ENCODE measurements at places on chromosomes 5 and 9.

- ATAC-seq: no peak
Observed at GRCh38 chr5:43073597-43074546, 33.8 kb upstream of the ANXA2R start.

GRCh38 chr9:86783884-86784283, 163.4 kb downstream of the GAS1 start:
- no peak for ATAC-seq

- no peak for ATAC-seq
Observed at GRCh38 chr5:89117124-89117644, 234.2 kb upstream of the MEF2C start.

- ATAC-seq: no peak
Observed at GRCh38 chr5:176530393-176530982, 6.7 kb downstream of the RNF44 start.

DNA sequence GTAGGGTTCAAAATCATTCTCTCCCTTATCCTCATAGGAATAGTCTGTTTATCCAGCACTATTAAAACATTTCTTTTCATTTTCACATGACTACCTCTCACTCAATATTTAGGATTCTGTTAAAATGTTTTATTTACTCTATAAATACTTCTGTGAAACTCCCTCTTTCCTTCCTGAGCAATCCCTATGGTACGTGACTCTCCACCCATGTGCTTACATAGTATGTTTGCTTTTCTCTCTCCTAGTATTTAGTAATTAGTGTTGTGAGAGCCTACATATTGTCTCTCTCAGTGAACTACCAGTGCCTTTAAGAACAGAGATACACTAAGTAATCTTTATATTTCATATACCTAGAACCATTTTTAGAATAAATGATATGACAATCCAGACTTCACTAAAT, 46.0 kb downstream of the PTPRD start:
- no peak for ATAC-seq

DNA sequence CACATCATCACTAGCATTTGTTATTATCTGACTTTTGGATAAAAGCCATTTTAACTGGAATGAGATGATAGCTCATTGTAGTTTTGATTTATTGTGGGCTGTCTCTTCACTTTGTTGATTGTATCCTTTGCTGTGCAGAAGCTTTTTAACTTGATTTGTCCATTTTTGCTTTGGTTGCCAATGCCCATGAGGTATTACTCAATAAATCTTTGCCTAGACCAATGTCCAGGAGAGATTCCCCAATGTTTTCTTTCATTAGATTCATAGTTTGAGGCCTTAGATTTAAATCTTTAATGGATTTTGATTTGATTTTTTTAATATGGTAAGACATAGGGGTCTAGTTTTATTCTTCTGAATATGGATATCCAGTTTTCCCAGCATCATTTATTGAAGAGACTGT, 28.8 kb upstream of the SMARCA2 start:
- ATAC-seq: no peak

DNA sequence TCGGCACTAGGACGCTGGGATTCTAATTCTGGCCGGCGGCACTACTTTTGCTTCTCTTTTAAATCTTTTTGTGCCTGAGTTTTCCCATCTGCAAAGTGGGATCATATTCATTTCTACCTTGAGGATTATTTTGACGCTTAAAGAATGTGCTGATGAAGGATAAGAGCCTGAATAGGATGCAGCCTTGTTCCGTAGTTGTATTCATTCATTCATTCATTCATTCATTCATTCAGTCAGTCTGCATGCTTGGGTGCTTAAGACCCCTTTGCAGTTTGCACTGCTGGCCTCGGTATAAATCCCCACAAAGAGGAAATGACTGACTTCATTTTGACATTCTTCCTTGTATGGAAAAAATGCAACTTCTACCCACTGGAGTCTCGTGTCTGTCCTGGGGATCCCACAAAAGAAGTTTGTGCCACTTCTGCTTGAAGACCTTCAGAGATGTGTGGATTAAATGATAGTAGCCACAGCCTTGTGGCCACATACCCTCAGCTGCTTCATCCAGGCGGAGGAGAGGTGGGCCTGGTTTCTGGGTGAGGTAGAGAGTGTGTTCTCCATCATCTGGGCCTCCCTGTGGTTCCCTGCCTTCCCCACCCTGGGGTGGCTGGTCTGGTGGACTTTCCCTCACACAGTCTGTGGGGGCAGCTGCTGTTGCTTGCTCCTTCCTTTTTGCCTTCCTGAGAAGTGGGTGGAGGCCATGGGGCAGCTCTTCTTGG, 62.6 kb downstream of the PPARGC1B start:
- no peak for ATAC-seq

DNA sequence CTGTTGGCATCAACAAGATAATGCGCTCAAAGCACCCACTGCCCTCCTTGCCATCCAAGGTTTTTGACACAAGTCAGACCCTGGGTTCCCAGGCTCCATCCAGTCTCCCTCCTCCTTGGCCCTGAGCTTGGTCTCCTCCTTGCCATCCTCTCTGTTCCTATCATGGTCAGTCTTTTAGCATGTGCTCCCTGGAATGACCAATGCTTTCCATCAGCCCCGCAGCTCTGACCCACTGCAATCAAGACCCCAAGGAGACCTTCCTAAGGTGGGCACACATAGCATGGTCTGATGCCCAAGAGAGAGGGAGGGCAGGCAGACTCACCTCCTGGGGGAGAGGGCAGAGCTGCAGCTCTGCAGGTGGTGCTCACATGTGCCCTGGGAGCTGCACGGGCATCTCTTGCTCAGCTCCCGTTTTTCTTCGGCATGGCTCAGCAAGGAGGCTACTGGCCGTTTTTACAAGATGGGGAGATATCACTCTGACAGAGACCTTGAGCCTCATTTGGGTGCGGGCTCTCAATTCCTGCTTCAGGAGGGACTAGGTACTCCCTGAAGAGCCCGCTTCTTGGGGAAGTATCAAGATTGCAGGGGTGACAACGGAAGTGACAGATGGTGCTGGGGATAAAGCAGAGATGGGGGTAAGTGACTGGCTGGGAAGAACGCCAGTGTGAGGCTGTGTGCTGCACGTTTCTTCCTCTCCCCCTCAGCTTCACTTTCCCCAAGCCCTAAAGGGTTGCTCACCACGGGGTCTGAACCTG, 3.3 kb downstream of the SEPTIN8 start:
- ATAC-seq: no peak

DNA sequence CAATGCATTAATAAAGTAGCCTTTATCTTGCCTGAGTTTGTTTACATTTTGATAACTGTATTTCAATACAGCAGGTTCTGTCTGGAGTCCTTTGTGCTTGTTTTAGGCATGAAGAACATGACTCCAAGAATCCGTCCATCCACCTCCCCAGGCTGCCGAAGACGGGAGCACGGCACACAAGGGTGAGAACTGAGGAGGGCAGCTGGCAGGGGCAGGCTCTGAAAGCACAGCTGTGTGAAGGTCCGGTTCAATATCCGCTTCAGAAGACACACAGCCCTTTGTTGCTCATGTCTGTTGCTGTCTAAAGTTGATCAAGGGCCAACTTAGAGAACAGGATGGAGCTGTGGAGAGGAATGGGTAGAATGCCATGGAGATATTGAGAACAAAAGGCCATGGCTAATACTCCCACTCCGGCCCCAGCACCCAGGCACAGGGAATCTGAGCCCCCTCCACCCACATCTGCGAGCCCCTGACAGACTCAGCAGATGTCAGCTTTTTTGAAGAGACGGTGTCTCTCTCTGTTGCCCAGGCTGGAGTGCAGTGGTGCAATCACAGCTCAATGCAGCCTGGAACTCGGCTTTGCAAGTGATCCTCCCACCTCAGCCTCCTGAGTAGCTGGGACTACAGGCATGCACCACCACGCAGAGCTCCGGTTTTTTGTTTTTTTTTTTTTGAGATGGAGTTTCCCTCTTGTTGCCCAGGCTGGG, 58.5 kb upstream of the GNE start:
- no peak for ATAC-seq

DNA sequence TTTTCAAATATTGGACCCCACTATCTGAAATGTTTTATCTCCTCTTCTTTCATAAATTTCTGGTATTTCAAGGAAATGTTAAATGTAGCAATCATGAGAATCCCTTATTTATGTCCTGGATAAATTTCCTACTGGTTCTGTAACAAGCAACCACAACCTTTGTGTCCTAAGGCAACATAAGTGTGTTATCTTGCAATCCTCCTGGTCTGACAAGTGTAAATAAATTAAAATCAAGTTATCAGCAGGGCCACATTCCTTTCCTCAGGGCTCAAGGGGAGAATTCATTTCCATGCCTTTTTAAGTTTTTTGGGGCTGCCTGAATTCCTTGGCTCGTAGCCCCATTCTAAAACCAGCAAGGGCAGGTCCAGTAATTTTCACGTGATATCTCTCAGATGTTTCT, 83.2 kb downstream of the CDH9 start:
- no peak for ATAC-seq

GRCh38 chr9:37085233-37085632, 35.1 kb upstream of the ZCCHC7 start:
- no peak for ATAC-seq

DNA sequence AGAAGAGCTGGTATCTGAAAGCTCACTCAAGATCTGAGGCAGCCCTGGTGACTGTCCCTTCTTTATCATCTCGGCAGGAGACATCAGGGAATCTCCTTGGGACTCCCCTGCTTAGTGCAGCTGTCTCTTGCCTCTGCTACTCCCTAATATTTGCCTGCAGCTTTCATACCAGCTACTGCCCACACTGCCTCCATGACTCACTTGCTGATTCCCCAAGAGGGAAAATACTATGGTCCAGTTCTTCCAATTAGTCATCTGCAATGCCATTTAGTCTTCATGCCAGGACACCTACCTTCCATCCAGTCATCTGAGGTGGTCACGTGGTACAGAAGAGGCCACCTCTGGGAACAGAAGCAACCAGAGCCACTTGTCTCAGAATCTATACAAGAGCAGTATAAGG, 270.8 kb downstream of the NTRK2 start:
- ATAC-seq: peak; percentile 7

DNA sequence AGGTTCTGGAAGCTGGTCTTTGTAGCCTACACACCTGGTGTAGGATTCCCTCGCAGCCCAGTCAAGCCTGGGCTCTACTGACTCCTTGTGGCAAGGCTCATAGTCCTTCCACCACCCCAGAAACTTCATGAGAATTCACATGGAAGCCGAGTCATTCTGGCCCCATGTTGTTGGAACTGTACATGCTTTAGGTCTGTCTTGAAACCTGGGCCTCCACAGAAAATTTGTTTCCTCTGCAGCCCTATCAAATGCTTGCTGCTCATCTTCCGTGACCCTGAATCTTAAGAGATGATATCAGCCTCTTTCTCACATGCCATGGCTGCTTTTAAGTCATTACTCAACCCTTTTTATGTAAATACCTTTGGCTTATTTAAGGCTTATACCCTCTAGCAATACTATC, 113.4 kb upstream of the GRHPR start:
- no peak for ATAC-seq

- ATAC-seq: peak; percentile 73
Observed at GRCh38 chr5:176441921-176442323, 6.3 kb upstream of the FAF2 start.

GRCh38 chr5:72314571-72315172, 5.4 kb downstream of the MRPS27 start:
- ATAC-seq: peak; percentile 66

DNA sequence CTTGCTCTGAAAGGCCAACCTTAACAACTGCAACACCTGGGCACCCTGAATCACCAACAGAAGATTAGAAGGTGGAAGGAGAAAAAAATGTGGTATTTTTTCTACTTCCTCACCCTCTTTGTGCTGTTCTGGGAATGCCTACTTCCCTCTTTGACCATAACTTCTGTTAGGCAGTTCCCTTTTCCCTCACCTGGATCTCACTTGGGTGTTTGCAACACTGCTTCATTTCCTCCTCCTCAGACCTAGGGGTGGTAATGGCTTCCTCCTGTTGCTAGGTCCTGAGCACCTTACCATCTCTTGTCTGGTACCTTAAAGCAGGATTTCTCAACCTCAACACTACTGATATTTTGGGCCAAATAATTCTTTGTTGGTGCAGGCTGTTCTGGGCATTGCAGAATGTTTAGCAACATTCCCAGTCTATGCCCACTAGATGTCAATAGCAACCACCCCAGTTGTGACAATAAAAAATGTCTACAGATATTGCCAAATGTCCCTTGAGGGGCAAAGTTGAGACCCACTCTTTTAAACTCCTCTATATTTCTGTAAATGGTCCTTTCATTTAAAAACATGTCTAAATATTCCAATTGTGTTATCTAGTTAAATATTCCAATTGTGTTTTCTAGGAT, 300.0 kb upstream of the VLDLR start:
- ATAC-seq: no peak

DNA sequence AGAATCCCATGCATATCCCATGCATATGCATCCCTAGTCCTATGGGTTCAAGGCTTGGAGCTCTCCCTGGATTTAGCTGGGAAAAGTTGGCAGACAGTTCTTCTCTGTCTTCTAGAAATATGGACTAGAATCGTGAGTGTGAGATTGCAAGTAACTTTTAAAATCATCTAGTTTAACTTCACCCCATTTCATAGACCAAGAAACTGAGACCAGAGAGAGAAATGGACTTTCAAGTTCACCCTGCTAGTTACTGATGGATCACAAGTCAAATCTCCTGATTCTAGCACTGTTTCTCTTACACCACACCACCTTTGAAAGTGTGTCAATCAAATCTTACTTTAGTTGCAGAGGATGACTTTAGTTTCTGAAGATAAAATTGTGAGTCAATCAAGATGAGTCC, 13.4 kb downstream of the TGFBI start:
- ATAC-seq: no peak

DNA sequence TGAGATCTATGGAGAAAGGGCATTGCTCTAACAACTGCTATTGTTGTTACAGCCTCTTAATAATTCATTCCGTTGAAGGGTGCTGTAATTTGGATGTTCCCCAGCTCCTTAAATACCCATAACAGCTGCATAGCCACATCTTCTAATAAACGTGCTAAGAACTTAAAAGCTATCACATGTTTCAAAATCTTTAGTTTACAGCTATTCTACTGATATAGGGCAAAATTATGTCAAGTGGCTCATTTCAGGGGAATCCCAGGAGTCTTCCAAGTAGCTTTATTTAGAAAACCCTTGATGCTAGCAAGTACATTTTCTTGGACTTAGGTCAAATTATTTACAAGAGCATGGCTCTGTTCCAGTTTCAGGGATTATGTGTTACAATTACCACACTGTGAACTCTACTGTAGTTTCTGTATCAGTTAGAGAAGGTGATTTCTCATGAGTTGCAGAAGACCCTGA, 990.4 kb upstream of the ACO1 start:
- ATAC-seq: peak; percentile 56

- no peak for ATAC-seq
Observed at GRCh38 chr5:177996660-177997318, 747 bp upstream of the PROP1 start.

- no peak for ATAC-seq
Observed at GRCh38 chr9:31236344-31236743, 1148.1 kb upstream of the ACO1 start.

GRCh38 chr5:15797116-15797515, 297.1 kb downstream of the FBXL7 start:
- ATAC-seq: no peak

DNA sequence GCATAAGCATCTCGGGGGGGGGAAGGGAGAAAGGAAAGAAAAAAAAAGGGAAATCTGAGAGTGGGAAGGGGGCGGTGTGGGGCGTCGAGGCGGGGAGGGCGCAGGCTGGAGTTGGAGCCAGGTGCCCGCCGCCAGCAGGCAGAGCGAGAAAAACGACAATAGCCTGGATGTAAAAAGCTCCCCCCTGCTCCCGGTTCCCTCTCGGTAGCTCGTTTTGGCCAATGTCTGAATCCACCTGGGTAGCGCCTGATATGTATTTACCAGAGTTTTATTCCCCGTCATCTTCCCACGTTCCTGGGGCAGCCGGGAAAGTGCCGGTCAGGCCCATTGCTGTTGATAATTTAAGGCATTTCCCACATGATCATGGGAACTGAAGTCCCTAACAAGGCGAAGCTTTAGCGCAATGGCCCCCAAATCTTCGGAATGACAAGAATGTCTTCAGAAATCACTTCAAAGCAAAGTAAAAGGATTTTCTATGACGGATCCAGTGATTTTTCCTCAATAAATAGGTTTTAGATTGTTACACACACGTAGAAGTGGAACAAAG, 3.0 kb upstream of the OTP start:
- ATAC-seq: no peak

All from motor neuron (in vitro differentiated cells).